Melanocyte of skin (primary cell): ENCODE measurements at places on chromosomes 1 and 21. TPM values are rescaled to one million over a fixed set of nuclear protein-coding genes. Genes with fewer than 3 reads are reported as not detected.

Gene PALMD
- total RNA-seq = 0.77 TPM in 1 of 2 replicates, not detected in the other

Gene BARHL2
- not detected in 2 replicates for total RNA-seq

Gene NBPF6
- total RNA-seq = 0.34 TPM in 1 of 2 replicates, not detected in the other

Gene KCNA2
- total RNA-seq = 0.69 and 5.5 TPM in 2 replicates
